CD4-positive, alpha-beta T cell treated with Interleukin-1 beta for 1 hour (primary cell): ENCODE measurements at places on chromosomes 7 and 10.

DNA sequence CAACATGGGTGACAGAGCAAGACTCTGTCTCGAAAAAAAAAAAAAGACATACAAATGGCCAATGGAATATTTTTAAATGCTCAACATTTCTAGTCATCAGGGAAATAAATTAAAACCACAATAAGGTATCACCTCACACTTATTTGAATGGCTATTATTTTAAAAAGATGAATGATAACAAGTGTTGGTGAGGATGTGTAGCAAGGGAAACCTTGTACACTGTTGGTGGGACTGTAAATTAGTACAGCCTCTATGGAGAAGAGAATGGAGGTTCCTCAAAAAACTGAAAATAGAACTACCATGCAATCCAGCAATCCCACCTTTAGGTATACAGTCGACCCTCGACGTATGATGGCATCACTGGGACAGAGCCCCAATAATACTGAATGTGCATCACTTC is 65.4 kb upstream of the DIP2C start:
- no peak for DNase-seq

DNA sequence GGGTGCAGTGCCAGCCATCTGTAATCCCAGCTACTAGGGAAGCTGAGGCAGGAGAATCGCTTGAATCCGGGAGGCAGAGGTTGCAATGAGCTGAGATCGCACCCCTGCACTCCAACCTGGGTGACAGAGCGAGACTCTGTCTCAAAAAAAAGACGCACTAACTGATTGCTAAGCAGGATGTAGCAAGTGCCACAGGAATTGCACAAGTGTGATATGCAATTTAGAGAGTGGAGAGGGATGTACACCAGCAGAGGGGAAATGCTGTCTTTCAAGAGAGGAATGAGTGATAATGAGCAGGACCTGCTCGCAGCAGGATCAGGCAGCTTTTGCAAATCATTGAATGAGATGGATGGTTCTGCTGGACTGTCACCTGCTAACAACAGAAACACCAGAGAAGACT is 13.3 kb upstream of the SLC16A12 start:
- DNase-seq: no peak

DNA sequence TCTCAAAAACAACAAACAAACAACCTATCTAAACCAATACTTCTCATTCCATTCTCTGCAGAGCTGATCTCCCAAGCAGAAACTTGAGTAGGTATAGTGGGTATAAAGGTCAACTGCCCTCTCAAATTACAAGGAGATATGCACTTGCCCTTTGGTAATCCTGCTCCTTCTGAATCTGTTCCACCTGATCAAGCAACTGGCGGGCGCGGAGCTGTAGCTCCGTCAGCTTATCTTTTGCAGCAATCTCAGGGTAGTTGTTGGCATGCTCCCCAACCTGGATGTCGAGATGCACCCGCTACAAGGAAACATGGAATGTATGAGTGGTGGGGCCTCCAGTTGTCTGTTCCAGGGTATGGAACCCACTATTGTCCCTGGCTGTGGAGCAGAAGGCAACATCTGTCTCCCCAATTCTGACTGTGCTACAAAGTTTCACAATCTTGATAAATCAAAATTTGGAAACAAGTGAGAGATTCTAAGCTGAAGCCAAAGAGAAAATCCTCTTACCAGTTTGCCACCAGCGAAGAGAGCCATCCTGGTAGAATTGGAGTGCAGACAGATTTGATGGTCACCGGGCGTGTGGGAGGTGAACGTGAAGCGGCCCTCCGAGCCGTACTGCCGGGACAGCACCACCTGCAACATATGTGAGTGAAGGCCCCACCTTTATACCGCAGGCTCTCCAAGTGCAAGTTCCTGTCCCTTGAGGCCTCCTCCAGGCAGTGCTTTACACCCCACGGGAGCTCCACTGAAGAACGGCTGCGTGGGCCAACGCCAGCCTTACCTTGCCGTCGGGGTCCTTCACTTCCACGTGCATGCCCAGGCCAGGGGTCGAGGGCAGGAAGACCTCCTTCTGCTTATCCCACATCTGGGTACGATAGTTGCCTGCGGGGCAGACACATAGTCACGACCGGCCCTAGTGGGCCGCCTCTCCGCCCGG is 819 bp downstream of the TMED4 start:
- peak; percentile 49 for DNase-seq

DNA sequence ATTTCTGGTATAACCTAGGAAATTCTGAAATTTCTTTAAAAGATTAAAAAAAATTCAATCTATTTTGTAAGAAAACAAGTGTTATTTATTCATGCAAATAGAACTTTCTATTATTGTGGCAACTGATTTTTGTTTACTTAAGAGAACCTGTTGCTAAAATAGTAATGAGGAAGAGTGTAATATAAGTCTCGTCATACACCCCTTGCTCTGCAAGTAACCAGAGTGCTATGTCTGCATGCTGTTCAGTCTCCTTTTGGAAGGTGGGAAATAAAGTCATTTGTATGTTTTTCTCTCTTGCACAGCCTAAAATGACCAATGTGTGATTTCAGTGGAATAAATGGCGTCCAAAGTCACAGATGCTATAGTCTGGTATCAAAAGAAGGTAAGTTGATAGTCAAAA is 41.3 kb downstream of the PHTF2 start:
- DNase-seq: no peak

GRCh38 chr10:80154978-80155695 is 22.6 kb downstream of the PLAC9 start:
- DNase-seq: no peak

GRCh38 chr7:104956753-104957450 is 57.1 kb upstream of the KMT2E start:
- peak; percentile 48 for DNase-seq

GRCh38 chr7:118280319-118281012 is 56.0 kb downstream of the ANKRD7 start:
- no peak for DNase-seq

DNA sequence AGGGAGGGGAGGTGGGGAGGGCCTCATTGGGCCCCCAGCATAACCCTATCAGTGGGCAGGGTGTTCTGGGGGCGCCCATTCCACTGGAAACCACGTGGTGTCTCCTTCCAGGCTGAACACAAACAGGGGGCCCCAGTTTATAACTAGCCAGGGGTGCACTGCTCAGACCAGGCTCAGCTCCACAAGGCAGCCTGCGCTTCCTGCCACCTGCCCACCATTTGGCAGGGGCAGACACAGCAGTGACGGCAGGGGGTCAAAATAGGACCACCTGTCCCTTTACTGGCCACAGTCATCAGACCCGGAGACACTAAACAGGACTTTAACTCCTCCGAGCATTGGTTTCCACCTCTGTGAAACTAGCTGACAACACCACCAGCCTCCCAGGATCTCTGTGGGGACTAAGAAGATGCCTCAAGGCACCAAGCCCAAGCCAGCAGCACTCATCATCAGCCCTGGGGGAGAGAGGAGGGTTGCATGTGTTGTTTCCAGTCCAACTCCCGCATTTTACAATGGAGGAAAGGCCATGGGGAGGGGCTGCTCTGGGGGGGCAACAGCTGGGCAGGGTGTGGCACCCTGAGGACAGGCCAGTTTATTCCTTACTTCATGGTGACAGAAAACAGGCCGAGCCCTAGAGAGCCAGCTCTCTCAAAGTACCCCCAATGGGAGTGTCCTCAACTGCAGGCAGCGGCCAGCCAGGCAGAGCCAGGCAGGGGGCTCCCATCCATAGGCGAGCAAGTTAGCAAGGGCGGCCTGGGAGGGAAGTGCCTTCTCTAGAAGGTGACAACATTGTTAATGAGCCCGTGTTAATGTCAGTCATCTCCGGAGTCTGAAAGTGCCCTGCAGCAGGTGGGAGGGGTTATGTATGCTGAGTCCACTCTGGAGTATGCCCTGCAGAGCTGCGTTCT is 127.6 kb downstream of the TNS3 start:
- DNase-seq: no peak

DNA sequence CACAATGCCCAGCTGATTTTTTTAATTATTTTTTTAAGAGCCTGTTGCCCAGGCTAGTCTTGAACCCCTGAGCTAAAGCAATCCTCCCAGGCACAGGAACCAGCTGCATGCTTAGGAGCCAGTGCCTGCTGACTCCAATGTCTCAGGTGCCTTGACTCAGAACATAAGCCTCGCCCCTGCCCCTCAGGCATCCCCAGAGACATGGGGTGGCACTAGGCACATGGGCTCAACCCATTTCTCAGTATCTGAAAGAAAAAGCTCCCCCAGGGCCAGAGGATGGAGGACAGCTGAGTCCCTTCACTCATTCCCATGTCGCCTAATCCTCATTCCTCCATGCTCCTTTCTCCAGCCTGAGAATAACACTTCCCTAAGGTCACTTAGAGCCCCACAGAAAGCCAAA is 39.1 kb downstream of the KCNH2 start:
- no peak for DNase-seq

DNA sequence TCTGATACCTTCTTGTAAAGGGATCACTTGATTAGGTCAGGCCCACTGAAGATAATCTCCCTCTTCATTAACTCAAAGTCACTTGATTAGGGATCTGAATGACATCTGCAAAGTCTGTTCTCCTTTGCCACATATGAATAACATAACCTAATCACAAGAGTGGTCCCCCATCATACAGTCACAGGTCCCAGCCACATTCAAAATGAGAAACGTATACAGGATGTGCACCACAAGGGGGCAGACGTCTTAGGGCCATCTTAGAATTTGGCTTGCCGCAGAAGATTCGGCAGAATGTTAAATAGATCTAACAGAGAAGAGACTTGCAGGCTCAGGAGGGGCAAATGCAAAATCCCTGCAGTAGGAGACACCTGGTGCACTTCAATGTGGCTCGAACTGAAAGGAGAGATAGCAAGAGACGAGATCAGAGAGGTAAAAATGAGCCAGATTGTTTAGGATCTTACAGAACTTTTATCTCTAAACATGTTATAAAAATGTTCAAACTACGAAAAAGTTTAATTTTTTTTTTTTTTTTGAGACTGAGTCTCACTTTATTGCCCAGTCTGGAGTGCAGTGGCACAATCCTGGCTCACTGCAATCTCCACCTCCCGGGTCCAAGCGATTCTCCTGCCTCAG is 10.4 kb upstream of the SMC3 start:
- DNase-seq: peak; percentile 47

DNA sequence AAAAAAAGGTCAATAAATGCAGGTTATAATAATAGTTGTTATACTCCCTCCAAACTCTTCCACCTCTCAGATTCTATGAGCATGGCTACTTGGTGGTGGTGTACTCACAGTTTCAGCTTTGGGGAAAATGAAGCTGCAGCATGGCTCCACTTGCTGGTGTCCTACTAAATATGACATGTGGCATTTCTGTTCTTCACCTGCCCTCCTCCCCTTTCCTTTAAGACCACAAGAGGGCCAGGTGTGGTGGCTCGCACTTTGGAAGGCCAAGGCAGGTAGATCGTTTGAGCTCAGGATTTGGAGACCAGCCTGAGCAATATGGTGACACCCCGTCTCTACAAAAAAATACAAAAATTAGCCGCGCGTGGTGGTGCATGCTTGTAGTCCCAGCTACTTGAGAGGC is 101.1 kb downstream of the SLC37A3 start:
- no peak for DNase-seq
